ENCODE measurements at places on chromosomes 7 and 10. TPM values are rescaled to one million over a fixed set of nuclear protein-coding genes. Genes with fewer than 3 reads are reported as not detected.

GRCh38 chr7:151382079-151382885 is 27.6 kb downstream of the WDR86 start:
- H3K36me3 ChIP-seq: no peaks in the 10 kb centered on the region
- H3K27me3 ChIP-seq: peaks cover 25% of the 10 kb centered on the region
- H3K4me1 ChIP-seq: no peaks in the 10 kb centered on the region
- H3K4me3 ChIP-seq: peak overlapping the region; percentile 85

DNA sequence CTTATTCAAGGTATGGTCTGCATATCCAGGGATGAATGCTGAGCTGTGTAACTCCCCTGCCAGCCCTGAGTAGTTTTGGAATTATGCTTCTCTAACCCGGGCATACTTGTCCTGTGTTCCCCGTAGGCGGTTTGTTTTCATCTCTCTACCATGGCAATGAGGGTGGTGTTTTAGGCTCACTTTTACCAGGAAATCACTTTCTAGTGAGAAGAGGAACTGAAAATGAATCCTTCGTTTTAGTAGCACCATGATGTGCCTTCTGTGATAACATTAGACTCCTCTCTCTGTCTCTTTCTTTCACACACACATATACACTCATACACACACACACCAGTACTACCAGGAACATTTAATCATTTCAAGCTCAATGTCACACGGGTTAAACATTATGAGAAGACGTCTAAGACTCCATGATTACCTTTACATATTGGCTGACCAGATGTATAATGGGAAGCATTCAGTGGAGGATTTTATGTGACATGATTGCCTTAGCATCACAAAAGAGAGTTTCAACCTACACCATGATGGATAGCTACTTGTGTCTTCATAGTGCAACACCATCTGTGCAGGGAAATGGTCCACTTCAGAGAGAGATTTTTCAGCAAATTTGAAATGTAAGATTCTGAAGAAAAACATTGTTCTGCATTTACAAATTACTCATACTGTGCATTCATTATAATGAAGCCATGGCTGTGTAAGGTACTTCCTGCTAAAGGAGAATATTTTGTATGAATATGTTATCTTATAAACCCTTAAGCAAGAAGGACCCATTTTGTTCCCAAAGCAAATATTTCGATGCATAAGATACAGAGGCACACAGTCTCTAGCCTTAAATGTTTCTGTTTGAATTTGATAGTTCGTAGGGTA is 31.0 kb upstream of the PFKP start:
- H3K4me1 ChIP-seq: no peaks in the 10 kb centered on the region
- no peaks in the 10 kb centered on the region for H3K36me3 ChIP-seq
- H3K27me3 ChIP-seq: peaks cover 29% of the 10 kb centered on the region
- no peak overlapping the region for H3K4me3 ChIP-seq
- DNase-seq: no peak

CDC123 gene
- total RNA-seq: 85.4 TPM

DNA sequence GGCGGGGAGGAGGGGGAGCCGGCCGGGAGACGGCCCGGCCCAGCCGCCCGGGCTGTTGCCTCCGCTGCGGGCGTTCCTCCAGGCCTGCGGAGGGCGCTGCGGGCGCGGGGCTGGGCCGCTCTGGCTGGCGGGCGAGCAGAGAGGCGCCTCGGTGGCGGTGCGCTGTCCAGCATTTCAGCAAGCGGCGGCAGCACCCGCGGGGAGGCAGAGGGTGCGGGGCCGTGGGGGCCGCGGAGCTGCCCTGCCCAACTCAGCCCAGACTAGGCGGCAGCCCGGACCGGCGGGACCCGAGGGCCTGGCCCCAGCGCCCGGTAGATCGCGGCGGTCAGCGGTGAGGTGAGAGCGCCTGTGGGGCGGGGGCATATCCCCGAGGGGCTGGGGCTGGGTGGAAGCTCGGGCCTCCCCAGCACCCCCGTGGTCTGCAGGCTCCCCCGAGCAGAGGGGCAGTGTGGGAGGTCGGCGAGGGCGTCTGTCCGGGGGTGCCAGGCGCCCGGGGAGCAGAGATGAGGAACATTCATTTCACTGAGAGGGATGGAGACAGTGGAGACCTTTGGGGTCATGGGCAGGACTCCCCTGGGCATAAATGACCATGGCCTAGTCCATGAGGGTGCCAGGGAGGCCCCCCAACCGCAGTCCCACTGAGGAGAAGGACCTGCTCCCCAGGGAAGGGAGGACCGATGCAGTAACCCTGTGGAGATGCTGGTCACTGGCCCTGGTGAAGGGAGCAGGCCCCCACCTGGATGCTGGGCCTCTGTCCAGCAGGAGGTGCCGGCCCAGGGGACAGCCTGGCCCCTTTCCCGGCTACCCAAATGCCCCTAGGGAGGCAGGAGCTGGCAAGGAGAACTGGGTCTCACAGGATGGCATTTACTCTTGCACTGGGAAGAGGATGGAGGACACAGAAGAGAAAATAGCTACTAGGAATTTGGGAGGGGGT is at the start of gene SRRM3:
SRRM3 (plus strand) TSS at position 165 of the 934 bp plus-strand sequence. CDS start 33,171 bp downstream, outside the sequence.
- H3K4me3 ChIP-seq: peak within 1 kb of the TSS; percentile 32
- H3K4me1 ChIP-seq: no peaks in the 10 kb centered on the region
- H3K27me3 ChIP-seq: peaks cover 15% of the 10 kb centered on the region

- H3K27me3 ChIP-seq: peaks cover 14% of the 10 kb centered on the region
- H3K4me1 ChIP-seq: peaks cover 42% of the 10 kb centered on the region
- no peak overlapping the region for H3K27ac ChIP-seq
- DNase-seq: no peak
These were observed 66.2 kb upstream of the MXI1 start for GRCh38 chr10:110141185-110141584.

CEP55 gene
- total RNA-seq: 55.8 TPM

DNA sequence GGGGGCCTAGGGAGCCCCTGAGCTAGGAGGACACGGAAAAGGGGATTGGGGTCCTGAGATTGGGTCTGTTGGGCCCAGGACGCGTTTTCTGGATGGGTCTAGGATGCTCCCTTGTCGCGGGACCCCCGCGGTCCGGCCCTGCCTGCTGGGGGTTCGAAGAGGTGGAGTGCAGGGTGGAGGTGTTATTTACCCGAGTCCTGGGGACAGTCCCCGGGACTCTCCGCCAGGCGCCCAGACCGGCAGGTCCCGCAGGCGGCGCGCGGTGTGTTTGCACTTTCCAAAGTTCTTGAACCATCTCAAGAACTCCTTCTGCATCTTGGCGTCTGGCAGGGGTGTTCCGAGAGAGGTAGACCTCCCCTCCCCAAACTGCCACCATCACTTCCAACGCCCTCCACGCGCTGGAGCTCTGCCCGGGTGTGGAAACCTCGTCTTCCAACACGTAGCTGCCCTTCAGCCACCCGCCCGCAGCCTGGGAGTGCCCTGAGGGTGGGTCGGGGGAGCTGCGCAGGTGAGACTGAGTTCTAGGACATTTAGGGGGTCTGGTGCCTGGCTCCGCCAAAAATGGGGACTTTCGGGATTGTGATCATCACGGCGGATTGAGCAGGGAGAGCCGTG is 569 bp downstream of the CAV1 start:
- no peaks in the 10 kb centered on the region for H3K36me3 ChIP-seq
- H3K4me1 ChIP-seq: peaks cover 29% of the 10 kb centered on the region
- H3K4me3 ChIP-seq: peak overlapping the region; percentile 96
- peaks cover 85% of the 10 kb centered on the region for H3K27me3 ChIP-seq

All from activated T-cell treated with anti-CD3 and anti-CD28 coated beads, Interleukin-2, amount 50 U/mL, for 72 hours (primary cell).